GM12864 (cell line): ENCODE measurements at places on chromosomes 13 and 19.

DNA sequence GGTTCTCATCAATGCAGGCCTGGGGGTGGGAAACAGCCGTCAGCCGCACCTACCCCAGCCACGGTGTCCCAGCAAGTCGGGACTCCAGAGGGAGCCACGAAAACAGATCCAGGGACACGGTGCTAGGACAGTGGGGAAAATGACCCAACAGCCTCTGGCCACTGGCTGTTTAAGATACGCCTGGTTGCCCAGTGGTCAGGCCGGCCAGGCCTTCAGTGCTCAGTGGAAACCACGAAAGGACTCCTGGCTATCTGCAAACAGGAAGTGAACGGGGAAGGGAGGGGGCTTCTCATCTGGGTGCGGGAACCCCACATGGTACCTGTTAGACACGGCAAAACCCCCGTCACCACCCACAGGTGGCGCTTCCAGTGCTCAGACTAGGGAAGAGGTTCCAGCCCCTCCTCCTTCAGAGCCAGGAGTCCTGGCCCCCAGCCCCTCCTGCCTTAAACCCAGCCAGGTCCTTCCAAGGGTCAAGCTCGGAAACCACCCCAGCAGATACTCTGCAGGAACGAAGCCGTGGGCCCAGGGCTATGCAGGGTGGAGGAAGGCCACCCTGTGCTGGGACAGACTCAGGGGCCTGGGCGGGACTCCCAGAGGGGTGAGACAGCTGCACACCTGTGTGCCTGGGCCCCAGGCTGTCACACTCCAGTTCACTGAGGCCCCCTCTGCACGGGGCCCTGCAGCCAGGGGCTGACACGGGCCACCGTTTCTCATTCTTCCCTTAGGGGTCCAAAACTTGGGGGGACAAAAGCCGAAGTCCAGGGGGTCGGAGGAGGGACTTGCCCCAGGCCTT, 4.5 kb downstream of the PPP1R12C start:
- DNase-seq: no peak

DNA sequence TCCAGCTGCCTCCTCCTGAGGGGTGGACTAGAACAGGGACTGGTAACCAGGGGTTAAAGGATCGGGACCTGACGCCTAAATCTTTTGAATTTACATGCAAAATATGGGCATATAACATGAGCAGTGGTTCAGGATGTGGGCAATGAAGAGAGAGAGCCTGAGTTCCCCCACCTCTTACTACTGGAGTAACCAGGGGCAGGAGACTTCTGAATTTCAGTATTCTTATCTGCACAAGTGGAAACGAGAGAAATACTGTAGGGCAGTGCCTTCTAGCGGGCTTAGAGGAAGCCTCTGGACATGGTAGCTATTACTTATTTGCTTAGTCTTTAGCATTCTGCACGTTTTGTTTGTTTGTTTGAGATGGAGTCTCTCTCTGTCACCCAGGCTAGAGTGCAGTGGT, 26.3 kb downstream of the BCAT2 start:
- DNase-seq: no peak

DNA sequence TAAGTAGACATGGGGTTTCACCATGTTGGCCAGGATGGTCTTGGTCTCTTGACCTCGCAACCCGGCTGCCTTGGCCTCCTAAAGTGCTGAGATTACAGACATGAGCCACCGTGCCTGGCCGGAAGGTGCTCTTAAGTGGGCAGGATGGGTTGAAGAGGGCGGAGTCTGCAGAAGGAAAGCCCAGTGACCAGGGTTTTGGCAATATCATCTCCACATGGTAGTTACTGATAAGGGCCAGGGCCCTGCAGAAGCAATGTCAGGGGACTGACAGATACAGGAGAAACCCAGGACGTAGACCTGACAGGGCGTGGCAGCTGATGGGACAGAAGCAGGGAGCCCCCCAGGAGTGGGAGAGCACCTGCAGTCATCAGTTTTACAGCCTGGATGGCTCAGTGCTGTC, 45.7 kb upstream of the RNF113B start:
- no peak for DNase-seq

DNA sequence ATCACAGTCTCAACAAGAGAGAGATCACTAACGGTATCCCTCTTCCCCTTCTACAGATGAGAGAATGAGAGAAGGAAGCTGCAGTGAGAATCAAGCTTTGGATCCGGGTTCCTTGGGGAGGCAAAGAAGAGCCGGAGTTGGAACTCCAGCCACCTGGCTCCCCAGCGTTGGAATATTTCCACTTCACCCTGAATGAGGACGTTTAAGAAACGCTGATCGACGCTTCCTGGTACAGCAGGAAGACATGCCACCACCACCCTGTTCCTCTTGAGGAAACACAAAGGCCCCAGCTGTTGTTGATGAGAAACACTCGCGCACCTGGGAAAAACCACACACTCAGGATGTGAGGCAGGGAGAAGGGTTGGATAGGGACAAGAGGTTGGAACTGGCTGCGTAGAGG, 11.3 kb upstream of the CACNG8 start:
- no peak for DNase-seq

DNA sequence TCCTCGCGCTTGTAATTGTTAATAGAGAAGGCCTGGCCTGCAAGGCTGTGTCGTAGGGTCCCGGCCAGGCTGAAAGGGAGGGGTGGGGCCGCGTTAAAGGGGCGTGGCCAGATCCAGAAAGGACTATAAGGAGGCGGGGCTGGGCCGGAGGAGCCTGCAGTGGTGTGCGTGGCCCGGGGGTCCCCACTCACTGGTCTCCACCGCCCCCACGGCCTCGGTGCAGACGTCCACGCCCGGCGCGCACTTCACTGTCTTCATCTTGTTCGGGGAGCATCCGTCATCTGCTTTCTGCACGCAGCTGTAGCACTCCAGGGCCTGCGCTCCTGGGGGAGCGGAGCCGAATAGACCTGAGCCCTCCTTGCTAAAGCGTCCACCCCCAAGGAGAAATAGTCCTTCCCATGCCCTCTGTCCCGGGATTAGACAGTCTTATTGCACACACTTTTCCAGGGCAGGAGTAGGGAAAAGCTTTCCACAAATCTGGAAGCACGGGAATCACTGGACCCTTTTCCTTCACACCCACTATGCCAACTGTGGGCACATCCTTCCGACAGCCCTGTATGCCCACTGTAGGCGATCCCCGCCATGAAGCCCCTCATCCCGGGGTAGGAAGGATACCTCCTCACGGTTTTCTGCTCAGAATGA, 1.2 kb downstream of the LYPD3 start:
- no peak for DNase-seq

DNA sequence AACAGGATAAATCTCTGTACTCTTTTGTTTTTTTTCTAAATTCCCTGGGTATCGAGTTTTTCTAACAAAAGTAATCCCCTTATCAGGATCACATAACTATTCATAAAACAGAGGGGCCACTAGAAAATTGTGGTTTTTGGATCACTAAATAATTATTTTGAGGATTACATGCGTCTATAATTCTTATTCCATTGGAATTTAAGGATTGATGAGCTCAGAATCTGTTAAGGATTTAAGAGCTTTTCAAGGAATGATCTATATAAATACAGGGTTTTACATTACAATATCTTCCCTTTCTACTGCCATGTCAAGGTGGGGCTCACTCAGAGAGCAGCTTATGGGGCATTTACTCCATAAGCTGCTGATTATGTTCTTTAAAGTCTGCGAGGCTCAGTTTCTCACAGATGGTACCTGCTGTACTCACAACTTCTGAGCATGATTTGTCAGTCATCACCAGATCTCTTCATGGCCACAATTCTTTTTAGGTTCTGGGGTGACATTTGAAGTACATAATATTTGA, 449.8 kb downstream of the PCDH17 start:
- no peak for DNase-seq

GRCh38 chr13:101429733-101430132, 13.4 kb upstream of the NALCN start:
- DNase-seq: no peak

- DNase-seq: no peak
Observed at GRCh38 chr19:5355076-5355475, 14.5 kb upstream of the PTPRS start.

- no peak for DNase-seq
Observed at GRCh38 chr19:15615526-15615925, 508 bp downstream of the CYP4F8 start.

- no peak for DNase-seq
Observed at GRCh38 chr13:31119526-31119925, 42.2 kb downstream of the HSPH1 start.

DNA sequence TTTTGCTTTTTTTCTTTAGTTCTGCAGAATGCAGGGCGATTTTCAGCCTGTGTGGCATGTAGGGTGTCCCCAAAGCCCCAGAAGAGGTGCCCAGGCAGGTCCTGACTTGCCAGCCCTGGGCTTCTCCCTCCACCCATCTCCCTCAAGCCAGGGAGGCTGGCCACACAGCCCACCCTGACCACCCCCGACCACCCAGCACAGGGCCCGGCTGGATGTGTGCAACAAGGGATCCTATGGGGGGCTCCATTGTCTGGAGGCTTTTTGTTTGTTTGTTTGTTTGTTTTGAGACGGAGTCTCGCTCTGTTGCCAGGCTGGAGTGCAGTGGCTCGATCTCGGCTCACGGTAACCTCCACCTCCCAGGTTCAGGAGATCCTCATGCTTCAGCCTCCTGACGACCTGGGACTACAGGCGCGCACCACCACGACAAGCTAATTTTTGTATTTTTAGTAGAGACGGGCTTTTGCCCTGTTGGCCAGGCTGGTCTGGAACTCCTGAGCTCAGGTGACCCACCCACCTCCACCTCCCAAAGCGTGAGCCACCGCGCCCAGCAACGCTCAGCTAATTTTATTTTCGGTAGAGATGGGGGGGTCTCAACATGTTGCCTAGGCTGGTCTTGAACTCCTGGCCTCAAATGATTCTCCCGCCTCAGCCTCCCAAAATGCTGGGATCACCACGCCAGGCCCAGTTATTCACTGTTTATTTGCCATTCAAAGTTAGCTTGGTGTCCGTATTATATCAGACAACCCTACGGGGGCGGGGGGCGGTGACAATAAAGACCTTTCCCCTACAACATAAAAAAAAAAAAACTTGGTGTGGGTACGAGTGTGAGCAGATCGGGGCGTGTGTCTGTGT, 7.8 kb upstream of the MKNK2 start:
- DNase-seq: no peak

GRCh38 chr19:17997969-17998826, 9.8 kb upstream of the ARRDC2 start:
- no peak for DNase-seq

GRCh38 chr19:46404055-46404752, 9.2 kb downstream of the CCDC8 start:
- DNase-seq: no peak

- peak; percentile 5 for DNase-seq
Observed at GRCh38 chr13:73000027-73000674, 58.7 kb upstream of the KLF5 start.

GRCh38 chr13:45826731-45827130, 24.8 kb downstream of the SIAH3 start:
- DNase-seq: no peak

DNA sequence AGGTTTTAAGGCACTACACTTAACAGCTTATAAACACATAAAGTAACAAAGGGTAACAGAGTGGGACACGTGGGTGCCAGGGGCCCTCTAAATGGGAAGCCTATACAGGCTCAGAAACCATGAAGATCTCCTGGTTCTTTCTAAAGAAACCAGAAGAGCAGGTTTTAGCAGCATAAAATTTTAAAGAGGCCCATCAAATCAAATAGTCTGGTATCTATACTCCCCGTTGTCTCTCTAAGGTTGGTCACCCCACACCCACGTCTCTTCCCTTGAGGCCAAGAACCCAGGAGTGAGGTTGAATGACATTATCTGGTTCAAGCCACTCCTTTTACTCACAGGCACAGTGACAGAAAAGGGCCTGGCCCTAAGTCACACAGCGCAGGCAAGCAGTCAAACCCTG, 4.6 kb upstream of the DYRK1B start:
- DNase-seq: no peak

GRCh38 chr13:72109863-72110262, 242.9 kb upstream of the DACH1 start:
- DNase-seq: no peak

- no peak for DNase-seq
Observed at GRCh38 chr13:30457306-30457891, 8.3 kb downstream of the HMGB1 start.

- no peak for DNase-seq
Observed at GRCh38 chr19:33394723-33395560, 21.4 kb downstream of the CEBPG start.

GRCh38 chr19:38503077-38503410, 69.6 kb downstream of the RYR1 start:
- DNase-seq: no peak

- DNase-seq: no peak
Observed at GRCh38 chr13:113150550-113151365, 7.7 kb upstream of the PROZ start.

DNA sequence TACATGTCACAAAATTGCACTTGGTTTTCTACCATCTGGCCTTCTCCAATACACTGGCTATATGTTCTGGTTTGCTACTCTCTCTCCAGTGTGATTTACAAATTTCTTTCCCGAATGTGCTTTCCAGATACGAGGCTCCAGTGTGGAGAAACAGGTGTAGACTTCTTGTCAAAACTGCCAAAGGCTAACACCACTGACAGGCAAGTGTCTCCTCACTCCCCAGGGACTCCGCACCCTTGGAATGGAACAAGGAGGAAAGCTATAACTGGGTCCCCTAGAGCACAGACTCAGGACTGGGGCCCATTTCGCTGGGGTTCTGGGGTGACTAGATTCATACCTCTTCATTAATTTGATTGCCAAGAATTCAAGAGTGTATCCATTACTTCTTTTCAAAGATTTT, 161.8 kb downstream of the FOXO1 start:
- no peak for DNase-seq

DNA sequence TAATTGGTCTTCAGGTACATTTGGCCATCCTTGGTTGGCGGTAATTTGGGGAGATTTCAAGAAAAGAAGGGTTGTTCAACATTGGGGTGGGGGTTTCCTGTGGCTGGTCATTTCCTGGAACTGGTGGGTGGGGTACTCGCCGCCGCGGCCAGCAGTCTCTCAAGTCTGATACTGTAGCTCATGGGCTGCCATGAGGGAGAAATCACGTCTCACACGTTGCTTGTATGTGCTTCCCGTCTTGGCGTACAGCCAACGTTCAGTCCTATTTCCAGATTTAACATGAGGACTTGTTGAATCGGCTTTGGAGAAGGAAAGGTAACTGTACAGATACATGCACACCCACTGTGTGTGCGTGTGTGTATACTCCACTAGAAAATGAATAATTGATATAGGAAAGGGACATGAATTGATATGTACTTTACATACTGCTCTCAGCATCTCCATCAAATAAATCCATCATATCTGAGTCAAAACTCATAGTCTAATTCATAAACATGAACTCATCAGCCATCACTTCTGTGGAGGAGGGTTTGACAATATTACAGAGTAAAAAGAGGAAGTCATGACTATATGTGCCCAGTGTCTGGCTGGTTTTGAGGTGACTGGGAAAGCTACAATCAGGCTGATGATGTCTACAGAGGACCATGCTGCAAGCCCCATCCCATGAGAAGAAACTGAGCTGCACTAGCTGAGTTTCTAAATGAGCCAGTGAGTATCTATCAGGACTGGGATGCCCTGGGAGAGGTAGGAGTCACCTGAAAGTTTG, 418.1 kb downstream of the TSHZ3 start:
- DNase-seq: no peak

GRCh38 chr13:69948016-69948415, 159.6 kb upstream of the ATXN8OS start:
- DNase-seq: peak; percentile 13
